Stimulated activated CD4-positive, alpha-beta T cell treated with anti-CD3 and anti-CD28 coated beads, Interleukin-15, amount 100 ng/mL, for 48 hours (primary cell): ENCODE measurements at places on chromosomes 7 and 10.

GRCh38 chr7:101538596-101539459 is 90.3 kb downstream of the MYL10 start:
- DNase-seq, result peak; percentile 16

DNA sequence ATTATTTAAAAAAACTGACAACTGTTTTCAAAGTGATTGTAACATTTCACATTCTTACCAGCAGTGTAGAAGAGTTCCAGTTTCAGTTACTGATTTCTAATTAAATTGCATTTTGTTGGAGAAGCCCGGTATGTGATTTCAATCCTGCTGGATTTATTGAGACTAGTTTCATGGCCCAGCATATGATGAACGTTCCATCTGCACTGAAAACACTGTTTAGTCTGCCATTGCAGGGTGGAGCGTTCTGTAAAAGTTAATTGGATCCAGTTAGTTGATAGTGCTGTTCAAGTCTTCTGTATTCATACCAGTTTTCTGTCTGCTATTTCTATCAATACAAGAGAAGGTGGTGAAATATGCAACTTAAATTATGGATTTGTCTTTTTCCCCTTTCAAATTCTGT is 37.3 kb upstream of the CCNY start:
- DNase-seq, result no peak

DNA sequence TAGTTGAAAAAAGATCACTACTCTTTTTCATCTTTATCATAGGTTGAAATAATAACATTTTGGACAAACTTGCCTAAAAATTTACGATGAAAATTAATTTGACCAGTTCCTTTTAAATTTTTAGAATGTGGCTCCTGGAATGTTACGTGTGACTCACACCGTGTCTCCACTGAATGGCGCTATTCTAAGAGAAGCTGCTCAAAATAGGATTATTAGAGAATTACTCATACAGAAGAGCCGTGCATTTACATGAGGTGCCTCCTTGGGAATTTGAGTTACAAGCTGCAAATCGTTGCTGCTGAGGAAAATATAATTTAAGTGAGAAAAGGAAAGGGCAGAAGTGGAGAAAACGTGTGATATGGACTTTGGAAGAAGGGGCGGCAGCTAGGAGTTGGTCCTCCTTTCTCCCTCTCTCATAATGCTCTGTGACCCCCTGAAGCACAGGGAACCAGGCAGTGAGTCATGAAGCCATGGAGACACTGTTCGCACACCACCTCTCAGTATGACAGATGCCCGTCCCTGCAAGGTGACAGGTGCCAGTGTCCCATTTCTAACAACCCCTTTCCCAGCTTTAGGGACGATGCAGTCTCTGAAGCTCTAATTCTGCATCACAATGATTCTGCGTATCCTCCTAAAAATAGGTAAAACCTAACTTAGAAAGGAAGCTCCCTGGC is 323.2 kb upstream of the COBL start:
- no peak for DNase-seq

DNA sequence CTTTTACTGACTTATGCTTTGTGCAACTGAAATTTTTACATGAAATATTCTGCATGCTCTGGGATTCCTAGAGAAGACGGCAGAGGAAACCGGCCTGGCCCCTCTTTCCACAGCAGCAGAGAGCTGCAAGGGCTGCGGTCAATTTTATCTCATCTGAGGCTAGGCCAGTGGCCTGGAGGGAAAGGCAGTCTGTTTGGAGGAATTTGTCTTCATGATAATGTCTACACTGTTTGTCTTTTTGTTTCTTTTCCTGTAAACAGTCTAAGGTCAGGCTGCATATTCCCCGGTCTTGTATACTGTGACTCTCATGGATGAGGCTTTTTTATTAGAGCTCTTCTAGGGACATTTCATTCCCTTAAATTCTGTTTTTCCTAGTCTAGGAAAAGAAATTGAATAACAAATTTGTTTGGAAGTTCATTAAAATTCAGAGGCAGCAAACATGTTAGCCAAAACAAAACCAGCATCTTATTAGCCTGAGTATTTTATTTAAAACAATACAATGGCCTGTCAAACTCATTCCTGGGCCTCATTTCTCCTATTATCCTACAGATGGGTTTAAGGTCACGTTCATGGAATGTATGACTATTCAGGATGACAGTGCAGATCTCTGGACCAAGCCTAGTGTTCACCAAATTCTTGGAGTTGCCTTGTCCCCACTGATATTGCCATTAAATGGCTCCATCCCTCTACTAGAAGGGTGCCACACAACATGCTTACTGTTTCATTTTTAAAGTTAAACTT is 26.4 kb downstream of the LAMB4 start:
- DNase-seq, result no peak

- no peak for DNase-seq
These were observed 2.3 kb upstream of the ADCK2 start for GRCh38 chr7:140670343-140670935.
